ENCODE measurements at places on chromosomes 13 and 19. TPM values are rescaled to one million over a fixed set of nuclear protein-coding genes. Genes with fewer than 3 reads are reported as not detected.

Gene AXL
- total RNA-seq, result 0.50 TPM

Gene NFIX
- 4.8 TPM for total RNA-seq

Gene CACNG7
- total RNA-seq, result not detected

Gene CYP2F1
- not detected for total RNA-seq

Gene PSG5
- total RNA-seq, result not detected

Gene FGF14
- not detected for total RNA-seq

Gene FPR1
- total RNA-seq, result not detected

Gene GPC5
- total RNA-seq, result 0.63 TPM

Gene F7
- 0.11 TPM for total RNA-seq

All from activated CD4-positive, alpha-beta T cell treated with anti-CD3 and anti-CD28 coated beads for 36 hours (primary cell).